Kidney glomerular epithelial cell (primary cell): ENCODE measurements at places on chromosomes 5 and 9.

DNA sequence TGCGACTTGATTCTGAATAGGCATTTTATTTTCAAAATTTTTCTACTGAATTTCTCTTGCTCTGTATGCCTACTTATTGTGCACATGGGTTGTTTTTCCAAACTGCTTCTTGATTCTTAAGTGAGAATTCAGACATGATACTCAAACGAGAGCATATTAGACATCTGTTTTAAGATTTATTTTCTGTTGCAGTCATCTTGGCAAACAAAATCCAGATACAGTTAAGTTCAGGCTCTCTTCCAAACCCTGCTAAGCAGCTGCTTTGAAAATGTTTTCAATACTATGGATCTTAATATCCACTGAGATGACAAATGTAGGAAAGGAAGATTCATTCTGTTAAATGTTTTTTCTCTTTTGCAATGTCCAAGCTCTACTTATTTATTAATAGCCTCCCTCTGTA is 4.5 kb downstream of the TMEM215 start:
- DNase-seq, result no peak

DNA sequence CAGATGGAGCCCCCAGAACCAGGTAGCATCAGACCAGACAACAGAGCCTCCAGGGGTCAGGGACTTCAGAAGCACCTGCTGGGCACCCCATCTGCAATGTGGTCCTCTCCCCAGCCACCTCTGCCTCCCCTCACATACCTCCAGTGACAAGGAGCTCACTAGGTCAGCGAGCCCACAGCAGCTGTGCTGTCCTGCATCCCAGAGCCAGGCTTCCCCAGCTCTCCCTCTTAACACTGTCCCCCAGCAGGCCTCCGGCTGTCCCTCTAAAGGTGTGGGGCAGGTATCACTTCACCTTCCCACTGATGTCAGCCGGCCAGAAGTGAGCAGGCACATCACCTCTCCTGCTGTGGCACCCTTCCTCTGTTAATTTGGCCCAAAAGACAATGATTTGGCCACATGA is 83.6 kb downstream of the LMX1B start:
- DNase-seq, result no peak

DNA sequence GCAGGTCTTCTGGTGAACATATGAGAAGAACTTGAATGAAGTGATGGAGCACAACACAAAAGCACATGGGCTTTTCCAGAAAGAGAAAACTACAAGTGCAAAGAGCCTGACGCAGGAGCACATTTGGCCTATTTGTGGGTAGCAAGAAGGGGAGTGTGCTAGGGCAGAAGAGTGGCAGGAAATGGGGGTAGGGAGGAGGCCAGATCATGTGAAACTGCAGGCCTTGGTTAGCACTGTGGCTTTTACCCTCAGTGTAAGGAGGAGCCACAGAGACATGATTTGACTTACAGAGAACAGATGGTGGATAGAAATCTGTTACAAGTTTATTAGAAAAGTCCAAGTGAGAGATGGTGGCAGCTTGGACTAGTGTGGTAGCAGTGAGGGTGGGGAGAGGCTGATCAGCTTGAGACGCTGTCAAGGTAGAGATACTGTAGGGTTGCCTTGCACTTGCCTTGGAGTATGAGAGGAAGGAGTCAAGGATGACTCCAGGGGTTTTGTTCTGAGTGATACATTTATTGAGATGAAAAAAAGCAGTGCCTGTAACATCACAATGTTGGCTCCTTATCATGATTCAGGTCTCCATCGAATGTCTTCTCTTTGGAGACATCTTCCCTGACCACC is 126.7 kb downstream of the PPP2R2B start:
- DNase-seq, result no peak

- peak; percentile 41 for DNase-seq
Measured at GRCh38 chr5:98769210-98769958, 4.1 kb upstream of the RGMB start.

DNA sequence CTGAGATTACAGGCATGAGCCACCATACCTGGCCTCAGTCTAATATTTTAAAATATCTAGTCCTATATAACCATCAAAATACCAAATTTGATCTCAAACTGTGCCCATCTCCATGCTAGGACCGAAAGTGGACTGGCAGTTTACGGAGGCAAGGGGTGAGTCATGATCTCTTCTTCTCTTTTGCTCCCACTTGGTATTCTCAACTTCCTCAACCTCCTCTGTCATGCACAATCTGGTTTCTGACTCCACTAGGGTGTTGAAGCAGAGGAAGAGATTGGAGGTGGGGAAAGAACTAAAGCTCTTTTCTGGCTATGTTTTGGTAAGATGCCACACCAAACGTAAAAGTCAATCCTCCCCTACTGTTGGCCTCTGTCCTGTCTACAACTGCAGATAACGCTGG is 55.9 kb upstream of the CEMIP2 start:
- no peak for DNase-seq

DNA sequence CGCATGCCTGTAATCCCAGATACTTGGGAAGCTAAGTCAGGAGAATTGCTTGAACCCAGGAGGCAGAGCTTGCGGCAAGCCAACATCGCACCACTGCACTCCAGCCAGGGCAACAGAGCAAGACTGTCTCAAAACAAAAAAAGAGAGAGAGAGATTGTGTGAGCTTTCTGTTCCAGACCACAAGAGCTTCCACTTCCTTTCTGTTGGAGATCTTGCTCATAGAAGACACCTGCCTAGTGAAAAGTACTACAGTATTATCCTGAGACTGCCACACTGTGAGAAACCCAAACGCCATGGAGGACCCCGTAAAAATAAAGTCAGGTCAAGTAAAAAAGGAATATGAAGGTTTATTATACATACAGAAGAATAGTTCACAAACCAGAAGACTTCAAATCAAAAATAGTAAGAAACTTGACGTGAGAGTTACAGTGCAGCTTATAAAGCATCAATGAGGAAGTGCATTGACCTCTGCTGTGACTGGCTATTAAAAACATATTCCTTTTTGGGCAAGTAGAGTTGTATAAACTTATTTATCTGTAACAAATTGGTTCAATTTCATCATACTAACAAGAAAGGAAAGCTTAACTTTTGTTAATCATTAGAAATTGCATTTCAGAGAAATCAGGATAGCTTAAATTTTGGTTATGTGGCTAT is 4.3 kb upstream of the EMB start:
- no peak for DNase-seq

DNA sequence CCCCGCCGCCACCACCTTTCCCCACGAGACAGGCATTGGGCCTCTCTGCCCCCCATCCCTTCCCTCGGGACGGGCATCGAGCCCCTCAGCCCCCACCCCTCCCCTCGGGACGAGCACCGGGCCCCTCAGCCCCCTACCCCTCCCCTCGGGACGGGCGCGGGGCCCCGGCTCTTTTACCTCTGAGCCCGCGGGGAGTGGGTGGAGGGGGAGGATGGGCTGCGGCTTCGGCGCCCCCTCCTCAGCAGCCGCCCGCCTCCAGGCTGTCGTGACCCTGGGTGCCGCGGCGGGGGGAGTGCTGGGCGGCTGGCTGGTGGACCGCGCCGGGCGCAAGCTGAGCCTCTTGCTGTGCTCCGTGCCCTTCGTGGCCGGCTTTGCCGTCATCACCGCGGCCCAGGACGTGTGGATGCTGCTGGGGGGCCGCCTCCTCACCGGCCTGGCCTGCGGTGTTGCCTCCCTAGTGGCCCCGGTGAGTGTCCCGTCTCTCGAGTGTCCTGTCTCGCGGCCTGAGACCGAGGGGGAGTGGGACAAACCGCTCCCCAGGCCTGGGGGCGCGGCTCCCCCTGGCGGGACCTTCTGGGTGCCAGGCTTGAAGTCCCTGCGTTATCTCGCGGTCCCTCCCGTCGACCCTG is 791 bp downstream of the SLC2A8 start:
- DNase-seq, result peak; percentile 3

- no peak for DNase-seq
Measured at GRCh38 chr9:19379697-19380046, 364 bp downstream of the RPS6 start.

- DNase-seq, result peak; percentile 22
Measured at GRCh38 chr5:60649288-60649917, 50.6 kb downstream of the DEPDC1B start.

GRCh38 chr9:113355040-113355596 is 5.8 kb downstream of the BSPRY start:
- DNase-seq, result no peak

GRCh38 chr5:19859020-19859419 is 129.0 kb downstream of the CDH18 start:
- DNase-seq, result no peak

GRCh38 chr9:70607926-70608325 is 193.5 kb upstream of the KLF9 start:
- DNase-seq, result no peak

GRCh38 chr5:76704131-76704663 is 11.7 kb upstream of the F2R start:
- DNase-seq, result no peak

DNA sequence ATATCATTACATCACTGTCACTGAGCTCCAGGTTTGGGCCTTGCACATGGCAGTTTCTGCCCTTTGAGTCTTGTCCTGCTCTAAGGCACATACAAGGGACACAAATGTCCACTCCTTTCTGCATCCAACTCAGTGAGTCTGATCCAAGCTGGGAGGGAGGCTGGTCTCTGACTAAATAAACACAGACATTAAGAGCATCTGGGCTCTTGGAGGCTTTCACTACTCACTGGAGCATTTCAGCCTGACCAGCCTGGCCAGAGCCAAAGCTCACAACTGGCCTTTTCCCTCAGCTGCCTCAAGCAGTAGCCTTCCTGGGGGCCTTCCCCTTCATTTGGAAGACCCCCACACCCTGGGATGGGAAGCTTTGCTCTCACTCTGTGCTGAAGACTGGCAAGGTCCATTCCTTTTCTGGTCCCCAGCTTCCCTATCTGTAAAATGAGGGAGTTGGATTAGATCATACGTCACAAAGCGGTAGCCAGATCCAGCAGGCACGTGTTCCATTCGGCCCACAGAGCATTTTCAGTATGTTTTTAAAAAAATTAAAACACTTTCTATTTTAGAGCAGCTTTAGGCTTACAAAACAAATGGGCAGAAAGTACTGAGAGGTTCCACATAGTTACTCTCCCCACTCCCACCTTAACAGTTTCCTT is 58.6 kb upstream of the XPA start:
- DNase-seq, result no peak

GRCh38 chr5:55994495-55994997 is at the start of gene IL6ST:
Gene IL6ST, minus strand, starts transcription at chr5:55994963. Its CDS starts 18,685 bp downstream, at chr5:55976278.
- peak; percentile 64 for DNase-seq

GRCh38 chr5:79857714-79858409 is 133.2 kb downstream of the MTX3 start:
- peak; percentile 49 for DNase-seq

- no peak for DNase-seq
Measured at GRCh38 chr5:139885172-139885856, 89.7 kb downstream of the PSD2 start.

- no peak for DNase-seq
Measured at GRCh38 chr5:172661526-172661925, 20.5 kb downstream of the NEURL1B start.

GRCh38 chr9:130931508-130932254 is 7.4 kb downstream of the FIBCD1 start:
- DNase-seq, result no peak

DNA sequence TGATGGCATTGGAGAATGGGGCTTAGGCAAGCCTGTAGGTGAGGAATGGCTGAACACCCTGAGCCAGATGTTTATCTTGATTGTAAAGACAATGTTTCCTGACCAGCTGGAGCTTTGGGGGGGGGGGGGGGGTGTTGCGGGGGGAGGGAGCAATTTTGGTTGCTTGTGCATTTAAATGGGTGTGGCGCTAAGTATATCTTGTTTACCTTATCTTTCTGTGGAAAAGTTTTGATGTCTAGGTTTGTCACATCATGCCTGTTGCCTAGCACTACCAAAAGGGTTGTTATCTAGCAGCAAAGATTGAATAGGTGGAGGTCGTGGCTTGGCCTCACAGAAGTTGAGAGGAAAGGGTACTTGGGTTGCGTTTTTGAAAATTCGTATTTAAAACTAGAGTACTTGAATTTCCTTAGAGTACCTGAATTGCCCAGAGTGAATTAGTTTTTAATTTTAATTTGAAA is 1.3 kb downstream of the SMAD5 start:
- DNase-seq, result no peak

- no peak for DNase-seq
Measured at GRCh38 chr9:138100711-138101350, 223.2 kb downstream of the CACNA1B start.

DNA sequence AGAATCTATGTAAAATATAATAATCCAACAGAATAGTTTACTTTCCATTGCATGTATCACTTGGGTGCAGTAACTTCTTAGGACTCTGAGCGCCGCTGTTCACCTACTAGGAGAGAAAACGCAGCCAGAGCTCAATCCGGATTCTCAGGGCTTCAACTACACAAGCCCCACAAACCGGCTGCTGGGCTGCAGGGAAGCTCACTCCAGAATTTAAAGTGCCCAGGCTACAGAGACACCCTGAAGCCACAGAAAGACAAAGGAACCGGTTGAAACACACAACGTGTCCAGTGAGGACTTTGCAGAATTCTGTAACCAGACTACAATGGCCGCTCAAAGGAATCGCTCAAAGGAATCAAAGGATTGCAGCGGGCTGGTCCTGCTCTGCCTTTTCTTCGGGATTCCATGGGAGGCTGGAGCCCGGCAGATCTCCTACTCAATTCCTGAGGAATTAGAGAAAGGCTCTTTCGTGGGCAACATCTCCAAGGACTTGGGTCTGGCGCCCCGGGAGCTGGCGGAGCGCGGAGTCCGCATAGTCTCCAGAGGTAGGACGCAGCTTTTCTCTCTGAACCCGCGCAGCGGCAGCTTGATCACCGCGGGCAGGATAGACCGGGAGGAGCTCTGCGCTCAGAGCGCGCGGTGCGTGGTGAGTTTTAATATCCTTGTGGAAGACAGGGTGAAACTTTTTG is at the start of gene PCDHGA10:
TSS of gene PCDHGA10 (plus strand) at position 134 of the 686 bp plus-strand sequence. CDS start at position 323, 189 bp downstream.
- peak; percentile 15 for DNase-seq

- no peak for DNase-seq
Measured at GRCh38 chr5:45089870-45090269, 281.1 kb downstream of the MRPS30 start.

DNA sequence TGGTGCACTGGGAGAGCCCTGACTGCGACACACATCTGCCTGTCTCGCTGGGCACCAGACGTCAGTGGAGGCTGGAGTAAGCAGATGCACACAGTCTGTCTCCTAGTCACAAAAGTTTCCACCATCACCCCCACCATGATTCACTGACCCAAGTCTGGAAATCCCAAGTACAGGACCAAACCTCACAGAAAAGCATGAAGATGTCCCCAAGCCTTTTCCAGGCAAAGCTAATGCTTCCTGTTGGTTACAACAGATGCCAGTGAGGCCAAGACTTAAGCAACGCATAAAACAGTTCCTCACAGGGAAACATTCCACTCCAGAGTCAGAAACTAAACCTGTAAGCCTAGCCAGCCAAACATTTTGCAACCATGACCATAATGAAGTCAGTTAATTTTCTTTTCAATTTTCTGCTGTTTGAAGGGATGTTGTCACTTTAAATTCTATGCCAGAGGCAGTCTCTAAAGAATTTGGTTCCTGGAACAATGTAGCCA is 259.3 kb upstream of the SLC30A5 start:
- no peak for DNase-seq
